ENCODE measurements at places on chromosomes 16 and 17.

DNA sequence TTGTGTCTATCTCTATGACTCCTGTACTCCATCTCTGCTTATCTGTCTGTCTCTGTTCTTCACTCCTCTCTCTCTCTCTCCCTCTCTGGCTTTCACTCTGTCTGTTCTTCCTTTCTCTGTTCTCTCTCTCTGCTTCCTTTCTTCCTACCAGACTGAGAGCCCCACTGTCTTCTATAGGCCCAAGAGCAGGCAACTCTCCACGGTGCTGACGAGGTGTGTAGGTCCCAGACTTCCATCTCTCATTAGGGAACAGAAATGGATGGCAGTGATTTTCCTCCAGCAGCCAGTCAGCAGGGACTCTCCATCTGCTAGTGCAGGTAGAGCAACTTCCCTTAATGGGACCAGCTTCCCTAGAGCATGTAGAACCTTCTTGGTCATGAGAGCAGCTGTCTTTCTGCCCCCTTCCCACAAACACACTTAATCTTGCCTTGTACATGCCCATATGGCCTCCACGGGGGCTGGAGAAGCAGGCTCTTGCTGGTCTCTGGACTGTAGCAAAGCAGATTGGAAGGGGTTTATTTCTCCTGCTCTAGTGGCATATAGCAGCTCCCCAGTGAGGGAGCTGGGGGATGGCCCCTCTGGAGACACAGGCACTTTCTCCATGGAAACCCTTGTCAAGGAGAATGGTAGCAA lies 47.8 kb upstream of the NLRP1 start:
- DNase-seq = no peak

DNA sequence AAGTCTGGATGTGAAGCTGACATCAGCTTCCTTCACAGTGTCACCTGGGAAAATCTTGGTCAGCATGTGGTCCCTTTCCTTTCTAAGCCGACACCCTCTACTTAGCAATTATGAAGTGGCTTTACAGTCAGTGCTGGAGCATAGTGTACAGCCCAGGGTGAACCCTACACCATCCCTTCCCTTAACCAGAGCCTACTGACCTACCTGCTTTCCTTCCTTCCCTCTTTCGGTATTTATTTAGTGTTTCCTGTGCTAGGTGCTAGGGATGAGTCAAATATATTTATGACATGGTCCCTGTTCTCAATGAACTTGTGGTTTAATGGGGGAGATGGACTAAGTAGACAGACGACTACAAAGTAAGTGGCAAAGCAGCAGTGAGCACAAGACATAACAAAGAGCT lies 77.5 kb downstream of the CDK5R1 start:
- DNase-seq = no peak

GRCh38 chr17:45703806-45704205 lies 80.3 kb upstream of the CRHR1 start:
- no peak for DNase-seq

- no peak for DNase-seq
Measured at GRCh38 chr17:17043461-17044271, 1.4 kb downstream of the MPRIP start.

DNA sequence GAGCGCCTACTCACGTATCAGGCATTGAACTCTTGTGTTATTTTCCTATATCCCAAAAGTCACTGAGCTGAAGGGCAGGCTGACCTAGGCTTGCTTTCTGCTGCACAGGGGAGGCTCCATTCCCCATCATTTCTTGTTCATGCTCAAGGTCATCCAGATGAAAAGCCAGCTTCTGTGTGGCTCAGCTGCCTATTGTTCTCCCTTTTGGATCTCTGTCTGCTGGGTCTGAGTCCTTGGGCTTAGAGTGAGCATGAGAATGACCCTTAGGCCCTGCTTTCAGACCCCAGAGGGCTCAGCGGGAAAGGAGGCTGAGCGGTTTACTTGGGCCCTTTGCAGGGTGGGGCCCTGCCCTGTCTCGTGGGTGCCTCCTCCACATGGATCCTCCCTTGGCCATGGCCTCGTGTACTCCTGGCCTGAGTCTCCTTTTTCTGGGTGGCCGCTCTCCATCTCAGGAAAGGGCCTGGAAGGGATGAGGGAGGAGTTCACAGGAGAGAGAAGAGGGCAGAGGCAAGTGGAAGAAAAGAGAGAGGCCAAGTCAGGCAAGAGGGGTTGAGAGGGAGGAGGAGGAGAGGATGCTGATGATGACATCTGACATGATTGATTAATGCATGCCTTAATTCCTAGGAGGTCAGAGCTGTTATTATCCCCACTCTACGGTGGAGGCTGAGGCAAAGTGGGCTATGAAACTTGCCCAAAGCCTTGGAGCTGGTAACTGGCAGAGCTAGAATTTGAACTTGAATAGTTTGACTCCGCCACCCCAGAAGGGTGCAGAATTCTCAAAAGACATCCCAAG lies 19.8 kb upstream of the MAP3K14 start:
- no peak for DNase-seq

DNA sequence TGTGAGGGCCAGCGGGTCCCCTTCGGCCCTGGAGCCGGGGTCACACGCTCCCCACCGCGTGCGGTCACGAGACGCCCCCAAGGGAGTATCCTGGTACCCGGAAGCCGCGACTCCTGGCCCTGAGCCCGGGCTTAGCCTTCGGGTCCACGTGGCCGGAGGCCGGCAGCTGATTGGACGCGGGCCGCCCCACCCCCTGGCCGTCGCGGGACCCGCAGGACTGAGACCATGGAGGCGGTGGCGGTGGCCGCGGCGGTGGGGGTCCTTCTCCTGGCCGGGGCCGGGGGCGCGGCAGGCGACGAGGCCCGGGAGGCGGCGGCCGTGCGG lies at the start of gene NAGLU:
NAGLU (plus strand) TSS at position 194 of the 324 bp plus-strand sequence; CDS start at position 226, 32 bp downstream.
- peak; percentile 54 for DNase-seq

DNA sequence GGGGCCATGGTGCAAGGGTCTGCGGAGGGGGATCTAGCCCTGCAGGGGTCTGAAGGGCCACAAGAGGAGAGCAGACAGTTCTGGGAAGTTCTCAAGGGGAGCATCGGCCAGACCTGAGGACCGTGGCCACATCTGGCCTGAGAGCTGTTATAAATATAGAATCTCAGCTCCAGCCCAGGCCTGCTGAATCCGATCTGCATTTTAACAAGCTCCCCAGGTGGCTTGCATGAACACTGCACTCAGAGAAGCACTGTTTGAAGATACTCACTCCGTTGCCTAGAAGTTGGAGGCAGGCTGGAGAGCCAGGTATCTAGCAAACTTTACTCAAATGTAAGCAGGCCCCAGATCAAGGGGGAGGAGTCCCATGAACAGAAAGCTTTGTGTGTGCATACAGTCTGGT lies 61.3 kb downstream of the NKD1 start:
- no peak for DNase-seq

DNA sequence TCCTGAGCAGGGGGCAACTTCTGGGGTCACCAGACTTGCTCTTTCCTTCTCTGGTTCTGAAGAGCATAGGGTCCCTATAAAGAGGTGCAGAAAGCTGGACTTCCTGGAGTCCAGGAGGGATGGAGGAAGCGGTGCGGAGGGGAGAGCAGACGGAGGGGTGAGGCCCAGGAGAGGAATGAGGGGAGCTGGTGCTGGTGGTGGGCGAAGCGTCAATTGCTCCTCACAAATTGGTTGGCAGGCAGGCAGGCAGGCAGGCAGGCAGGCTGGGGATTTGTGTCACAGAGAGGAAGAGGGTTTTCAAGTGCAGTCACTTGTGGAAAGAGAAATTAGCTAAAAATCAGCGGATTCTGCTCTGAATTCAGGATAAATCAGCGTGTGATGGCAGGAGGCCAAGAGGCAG lies 133.7 kb upstream of the CDC42EP4 start:
- no peak for DNase-seq

GRCh38 chr16:50999181-50999580 lies 151.9 kb downstream of the SALL1 start:
- no peak for DNase-seq

GRCh38 chr16:67435758-67436164 lies 4.8 kb downstream of the HSD11B2 start:
- no peak for DNase-seq

DNA sequence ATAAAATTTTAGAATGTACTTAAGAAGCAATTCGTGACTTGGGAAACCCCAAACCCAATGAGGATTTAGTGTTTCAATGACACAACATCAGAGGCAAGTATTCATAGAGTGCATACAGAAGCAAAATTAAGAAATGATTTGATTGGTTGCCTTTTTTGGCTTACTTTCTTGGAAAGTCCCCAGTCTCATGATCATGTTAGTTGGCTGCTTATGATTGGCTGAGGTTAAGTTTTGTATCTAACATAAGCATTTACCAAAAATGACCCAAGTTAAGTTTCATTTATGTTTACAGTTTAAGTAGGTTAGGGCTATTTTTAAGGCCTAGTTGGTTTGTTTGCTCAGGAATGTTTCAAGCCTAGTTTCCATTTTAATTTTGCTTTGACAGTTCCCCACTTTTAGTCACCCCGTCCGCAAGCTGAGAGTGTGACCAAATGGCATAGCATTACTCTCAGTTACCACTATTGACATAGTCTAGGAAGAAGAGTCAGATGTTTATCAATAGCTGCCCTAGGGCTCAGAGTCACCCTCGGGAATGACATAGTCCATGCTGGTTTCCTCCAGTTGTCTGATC lies 36.2 kb downstream of the DGKE start:
- no peak for DNase-seq

GRCh38 chr17:12727076-12727760 lies 61.5 kb downstream of the MYOCD start:
- DNase-seq = no peak

DNA sequence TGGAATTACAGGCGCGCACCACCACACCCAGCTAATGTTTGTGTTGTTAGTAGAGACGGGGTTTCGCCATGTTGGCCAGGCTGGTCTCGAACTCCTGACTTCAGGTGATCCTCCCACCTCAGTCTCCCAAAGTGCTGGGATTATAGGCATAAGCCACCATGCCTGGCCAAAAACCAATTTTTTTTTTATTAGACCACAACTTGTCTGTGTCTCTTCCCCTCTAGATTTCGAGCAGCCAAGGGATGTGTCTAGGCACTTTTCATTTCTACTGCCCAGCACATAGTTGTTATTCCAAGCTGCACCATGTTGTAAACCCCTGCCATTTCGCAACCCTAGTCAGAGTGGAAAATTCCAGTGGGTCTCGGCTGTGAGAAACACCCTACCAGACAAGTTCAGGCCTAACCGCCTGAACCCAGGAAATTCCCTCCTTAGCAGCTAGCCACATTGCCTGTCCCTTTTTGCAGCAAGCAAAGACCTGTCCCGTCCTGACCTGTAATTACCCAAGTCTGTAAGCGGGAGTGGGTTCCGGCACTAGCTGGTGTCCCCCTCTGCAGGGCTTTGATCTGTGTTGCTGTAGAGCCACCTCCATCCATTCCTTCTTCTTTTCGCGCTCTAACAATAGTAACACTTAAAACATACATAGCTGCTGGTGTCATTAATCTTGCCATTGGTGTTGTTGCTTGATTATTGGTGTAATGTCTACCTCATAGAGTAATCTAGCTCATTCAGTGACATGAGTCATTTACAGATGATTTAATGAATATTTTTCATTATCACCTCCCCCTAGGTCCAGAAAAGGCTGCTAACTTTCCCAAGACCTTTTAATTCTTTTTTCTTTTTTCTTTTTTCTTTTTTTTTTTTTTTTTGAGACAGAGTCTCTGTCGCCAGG lies 77.3 kb upstream of the ATF7IP2 start:
- DNase-seq = no peak

GRCh38 chr17:63826468-63827001 lies 696 bp upstream of the PSMC5 start:
- DNase-seq = no peak

DNA sequence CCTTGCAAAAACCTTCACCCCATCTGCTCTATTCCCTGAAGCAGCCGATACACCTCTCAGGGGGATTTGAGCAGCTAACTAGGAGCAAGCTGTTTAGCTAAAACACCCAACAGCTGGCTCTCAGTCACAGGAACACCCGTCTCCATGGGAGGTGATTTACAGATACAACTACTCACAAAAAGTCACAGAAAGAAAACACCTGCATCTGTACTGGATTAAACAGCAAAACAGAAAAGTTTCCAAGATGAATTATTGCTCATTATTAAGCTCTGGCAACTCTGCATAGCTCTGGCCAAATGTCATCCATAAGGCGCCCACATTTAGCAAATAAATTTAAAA lies 22.3 kb downstream of the GJC1 start:
- DNase-seq = no peak

DNA sequence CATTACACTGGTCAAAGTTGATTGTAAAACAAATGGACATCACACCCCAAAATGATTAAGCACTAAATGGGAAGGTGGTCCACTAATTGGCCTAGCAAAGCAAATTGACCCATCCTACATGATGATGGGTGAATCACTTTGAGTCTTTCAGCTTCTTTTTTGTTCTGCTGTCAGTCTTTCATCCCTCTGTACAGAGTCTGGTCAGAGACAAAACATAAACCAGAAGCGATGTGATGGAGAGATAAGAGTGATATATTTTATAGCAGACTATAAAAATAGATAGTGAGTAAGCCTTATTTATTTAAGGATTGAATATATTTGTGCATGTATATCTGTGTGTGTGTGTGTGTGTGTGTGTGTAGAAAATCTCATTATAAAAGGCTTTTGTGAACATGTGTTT lies 618.4 kb upstream of the SOX9 start:
- DNase-seq = no peak

DNA sequence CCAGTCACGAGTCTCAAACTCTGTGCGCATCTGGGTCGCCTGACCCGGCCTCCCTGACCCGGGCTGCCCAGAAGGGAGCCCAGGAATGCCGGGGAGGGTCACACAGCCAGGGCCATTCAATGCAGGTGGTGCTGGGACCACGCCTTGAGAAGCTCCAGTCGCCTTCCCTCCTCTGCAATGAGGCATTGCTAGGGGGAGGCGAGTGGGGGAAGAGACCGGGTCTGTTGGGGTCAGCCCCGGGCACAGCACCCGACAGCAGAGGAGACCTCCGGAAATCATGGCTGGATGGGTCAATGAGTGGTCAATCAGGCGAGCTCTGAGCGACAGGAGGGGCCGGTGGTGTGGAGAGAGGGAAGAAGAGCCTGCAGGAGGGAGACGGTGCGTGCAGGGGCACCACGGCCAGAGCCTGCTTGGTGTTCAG lies 13.3 kb downstream of the JPH3 start:
- DNase-seq = no peak

DNA sequence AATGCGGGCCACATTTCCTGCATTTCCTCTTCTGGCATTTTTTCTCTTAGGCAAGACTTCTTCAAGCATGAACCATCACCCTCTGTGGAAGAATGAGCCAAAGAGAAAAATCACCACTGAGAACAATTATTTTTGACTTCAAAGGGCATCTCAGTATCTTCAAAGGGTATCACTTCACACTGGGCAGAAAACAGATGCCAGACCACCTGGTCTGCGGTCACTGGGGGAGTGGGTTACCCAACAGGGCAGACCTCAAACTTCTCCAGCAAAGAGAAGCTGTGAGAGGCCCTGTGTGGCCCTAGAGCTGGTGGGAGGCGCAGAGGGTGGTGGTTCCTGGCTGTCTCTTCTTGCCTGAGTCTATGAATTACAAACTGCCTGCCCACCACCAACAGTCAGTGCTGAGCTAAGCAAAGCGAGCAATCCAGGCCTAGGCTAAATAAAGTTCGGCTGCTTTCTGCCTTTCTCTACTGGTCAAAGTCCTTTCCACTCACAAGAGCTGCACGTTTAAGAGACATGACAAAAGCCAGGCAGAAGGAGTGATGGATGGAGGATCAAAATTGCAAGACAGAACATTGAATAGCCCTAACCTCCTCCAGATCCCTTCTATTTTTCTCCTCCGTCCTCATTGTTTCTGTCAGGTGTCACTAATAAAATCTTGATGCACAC lies 602.7 kb upstream of the CDH5 start:
- no peak for DNase-seq

Measured in T follicular helper cell (primary cell).